NCI-H1092 treated with DMSO at 0.1 percent for 48 hours (cell line): ENCODE measurements at places on chromosomes 3 and 15.

DNA sequence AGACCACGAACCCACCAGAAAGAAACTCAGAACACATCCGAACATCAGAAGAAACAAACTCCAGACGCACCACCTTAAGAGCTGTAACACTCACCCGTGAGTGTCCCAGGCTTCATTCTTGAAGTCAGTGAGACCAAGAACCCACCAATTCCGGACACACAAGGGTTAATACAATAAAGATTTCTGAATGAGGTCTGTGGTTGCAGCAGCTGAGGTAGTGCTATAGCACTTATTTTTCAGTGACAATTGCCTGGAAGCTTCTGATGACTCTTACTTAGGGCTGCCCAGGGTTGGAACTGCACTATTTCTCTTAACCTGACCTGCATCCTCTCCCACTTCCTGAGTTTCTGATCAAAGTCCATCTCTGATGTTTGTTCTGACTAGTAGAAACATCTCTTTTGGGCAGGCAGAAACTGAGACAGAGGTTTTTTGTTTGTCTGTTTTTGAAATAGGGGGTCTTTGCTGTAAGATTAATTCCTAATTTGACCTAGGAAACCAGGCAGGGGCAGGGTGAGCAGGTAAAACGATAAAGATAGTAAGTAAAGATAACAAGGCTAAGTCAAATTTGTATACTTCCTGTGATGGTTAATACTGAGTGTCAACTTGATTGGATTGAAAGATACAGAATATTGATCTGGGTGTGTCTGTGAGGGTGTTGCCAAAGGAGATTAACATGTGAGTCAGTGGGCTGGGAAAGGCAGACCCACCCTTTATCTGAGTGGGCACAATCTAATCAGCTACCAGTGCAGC lies 169.1 kb downstream of the GAP43 start:
- no peak for DNase-seq

- DNase-seq: no peak
These were observed 308.0 kb downstream of the PTPRG start for GRCh38 chr3:61869371-61869770.

DNA sequence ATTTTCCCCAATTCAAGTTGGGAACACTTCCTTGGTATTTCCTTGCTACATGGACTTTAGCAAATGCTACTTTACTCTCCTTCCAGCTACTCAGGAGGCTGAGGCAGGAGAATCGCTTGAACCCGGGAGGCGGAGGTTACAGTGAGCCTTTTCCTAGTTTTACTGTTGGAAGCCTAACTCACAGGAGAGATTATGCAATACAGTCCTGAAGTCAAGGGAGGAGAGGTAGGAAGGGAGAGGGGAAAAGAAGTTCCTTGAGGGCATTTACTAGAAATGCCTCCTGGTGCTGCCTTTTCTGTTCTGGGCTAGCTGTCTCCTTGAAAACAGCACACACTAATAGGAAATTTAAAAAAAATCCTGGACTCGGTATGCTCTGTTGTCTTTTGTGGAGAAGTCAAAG lies 6.2 kb downstream of the HHLA2 start:
- DNase-seq: no peak

GRCh38 chr3:86993704-86994103 lies 2.8 kb upstream of the VGLL3 start:
- DNase-seq: no peak

DNA sequence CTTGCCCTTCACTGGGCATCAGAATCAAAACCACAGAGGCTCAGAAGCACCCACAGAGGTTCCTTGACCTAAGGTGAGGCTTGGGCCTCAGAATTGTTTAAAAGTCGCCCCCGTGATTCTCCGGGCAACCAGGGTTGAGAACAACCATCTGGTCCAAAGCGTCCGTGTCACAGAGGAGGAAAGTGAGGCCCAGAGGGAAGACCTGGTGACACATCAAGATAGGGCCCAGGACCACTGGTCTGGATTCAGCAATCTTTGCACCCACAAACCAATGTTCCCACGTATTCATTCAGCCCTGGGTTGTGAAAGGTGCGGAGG lies 272.6 kb downstream of the UACA start:
- no peak for DNase-seq
